ENCODE measurements at places on chromosomes 12 and 14.

- no peak for DNase-seq
Measured at GRCh38 chr12:110179291-110179690, 55.1 kb downstream of the IFT81 start.

- no peak for DNase-seq
Measured at GRCh38 chr12:26868447-26869103, 35.6 kb upstream of the ITPR2 start.

GRCh38 chr12:87323369-87323768 lies 705.8 kb downstream of the C12orf50 start:
- no peak for DNase-seq

- DNase-seq = no peak
Measured at GRCh38 chr14:75246546-75247285, 31.9 kb upstream of the FOS start.

DNA sequence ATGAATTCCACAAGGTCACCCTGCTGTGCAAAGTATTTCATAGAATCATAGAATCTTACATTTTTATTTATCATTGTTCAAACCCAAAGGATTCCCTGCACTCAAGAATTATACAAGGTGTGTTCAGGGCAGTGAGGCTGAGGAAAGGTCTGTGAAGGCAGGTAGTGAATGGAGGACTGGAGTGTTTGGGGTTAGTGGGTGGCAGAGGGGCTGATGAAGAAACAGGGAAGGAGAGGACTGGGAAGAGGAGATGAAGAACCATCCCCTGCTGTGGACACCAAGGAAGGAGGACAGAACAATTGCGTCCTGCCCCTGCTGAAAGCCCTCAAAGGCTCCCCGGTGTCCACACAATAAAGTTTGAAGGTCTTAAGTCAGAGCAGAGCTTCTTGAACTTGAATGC lies 10.8 kb upstream of the BCDIN3D start:
- no peak for DNase-seq

DNA sequence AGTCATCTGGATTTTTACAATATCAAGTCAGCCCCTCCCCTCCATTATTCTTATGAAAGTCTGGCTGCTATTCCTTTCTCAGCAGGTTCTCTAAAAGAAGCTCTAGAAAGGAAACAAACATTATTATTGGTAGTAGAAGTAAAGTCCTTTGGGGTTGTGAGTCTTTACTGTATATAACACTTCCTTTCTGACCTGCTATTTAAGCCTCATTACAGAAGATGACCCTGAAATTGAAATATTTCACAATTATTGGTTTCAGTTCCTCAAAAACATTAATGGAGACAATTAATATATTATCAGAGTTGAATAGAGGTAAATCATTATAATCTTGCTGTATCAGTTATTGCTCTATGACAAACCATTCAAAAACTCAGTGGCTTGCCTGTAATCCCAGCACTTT lies 19.3 kb downstream of the PLEKHA5 start:
- no peak for DNase-seq

GRCh38 chr12:42660117-42660516 lies 70.6 kb upstream of the PRICKLE1 start:
- no peak for DNase-seq

- peak; percentile 94 for DNase-seq
Measured at GRCh38 chr14:99271951-99272631, at the start of gene BCL11B. TSS of gene BCL11B (minus strand) at chr14:99272197. CDS start at chr14:99271218, 979 bp downstream.

DNA sequence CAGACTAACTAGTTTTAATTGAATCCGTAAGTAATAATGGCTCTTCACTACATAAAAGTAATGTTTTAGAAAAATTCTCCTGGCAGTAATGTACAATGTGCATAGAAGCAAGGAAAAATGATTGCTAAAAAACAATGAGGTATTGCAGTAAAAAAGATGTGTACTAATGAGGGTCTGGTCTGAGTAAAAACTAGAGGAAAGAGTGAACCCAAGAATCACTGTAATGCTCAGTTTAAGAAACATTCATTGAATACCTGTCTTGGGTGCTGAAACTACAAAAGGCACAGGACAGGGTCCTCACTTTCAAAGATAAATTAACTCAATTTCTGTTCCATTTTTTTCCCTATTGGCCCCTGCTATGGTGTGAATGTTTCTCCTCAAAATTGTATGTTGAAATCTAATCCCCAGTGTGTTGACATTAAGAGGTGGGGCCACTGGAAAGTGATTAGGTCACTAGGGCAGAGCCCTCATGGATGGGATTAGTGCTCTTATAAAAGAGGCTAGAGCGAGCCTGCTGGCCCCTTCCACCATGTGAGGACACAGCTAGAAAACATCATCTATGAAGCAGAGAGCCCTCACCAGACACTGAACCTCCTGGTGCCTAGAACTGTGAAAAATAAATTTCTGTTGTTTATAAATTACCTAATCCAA lies 51.6 kb downstream of the RPS6KA5 start:
- DNase-seq = no peak

DNA sequence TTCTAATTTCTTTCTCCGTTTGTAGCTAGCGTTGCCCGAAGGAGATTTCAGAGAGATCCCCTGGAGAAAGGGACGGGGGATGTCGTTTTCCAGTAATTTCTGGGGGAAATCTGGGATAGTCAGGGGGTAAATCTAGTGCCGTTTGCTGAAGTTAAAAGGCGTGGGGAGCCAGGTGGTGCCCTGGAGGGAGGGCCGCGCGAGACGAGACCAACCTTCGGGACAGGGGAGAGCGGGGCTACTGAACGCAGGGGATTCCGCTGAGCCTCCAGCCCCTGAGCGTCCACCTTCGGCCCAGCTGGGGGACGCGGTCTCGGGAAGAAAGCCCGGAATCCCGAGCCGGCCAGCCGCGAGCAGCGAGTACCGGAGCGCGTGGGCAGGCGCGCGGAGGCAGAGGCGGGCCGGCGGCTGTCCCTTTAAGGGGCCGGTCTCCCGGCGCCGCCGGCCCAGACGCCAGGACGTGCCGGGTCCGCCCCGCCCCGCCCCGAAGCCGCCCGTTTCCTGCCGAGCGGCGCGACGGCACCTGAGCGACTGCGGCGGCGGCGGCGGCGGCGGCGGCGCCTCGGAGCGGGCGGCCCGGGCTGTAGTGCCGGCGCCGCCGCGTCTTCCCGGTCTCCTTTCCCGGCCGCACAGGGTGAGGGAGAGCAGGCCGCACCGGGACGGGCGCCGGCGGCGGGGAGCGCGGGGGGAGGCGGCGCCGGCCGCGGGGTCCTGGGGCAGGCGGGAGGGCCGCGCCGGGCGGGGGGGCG lies at the start of gene KTN1:
Gene KTN1 (plus strand): TSS at position 484 of the 746 bp plus-strand sequence. CDS start 31,842 bp downstream, outside the sequence.
- peak; percentile 79 for DNase-seq

- DNase-seq = no peak
Measured at GRCh38 chr14:73502017-73502619, 11.4 kb downstream of the RIOX1 start.

GRCh38 chr12:43540470-43540869 lies 11.5 kb downstream of the ADAMTS20 start:
- DNase-seq = no peak

DNA sequence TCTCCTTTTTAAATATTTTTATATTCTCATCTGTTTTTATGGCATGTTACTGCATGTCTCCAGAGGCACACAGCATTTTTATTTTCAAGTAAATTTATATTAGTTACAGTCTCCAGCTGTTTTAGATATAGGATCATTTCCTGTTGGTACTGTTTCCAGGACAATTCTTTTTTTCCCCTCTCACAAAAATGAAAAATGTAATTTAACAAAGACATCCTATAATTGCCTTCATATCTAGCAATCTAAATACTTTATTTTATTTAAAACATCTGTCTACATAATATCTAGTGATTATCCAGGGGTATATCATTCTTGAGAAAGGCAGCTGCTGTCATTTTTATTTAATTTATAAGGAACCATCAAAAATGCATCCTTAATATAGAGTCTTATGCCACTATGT lies 272.4 kb upstream of the NPAS3 start:
- no peak for DNase-seq

DNA sequence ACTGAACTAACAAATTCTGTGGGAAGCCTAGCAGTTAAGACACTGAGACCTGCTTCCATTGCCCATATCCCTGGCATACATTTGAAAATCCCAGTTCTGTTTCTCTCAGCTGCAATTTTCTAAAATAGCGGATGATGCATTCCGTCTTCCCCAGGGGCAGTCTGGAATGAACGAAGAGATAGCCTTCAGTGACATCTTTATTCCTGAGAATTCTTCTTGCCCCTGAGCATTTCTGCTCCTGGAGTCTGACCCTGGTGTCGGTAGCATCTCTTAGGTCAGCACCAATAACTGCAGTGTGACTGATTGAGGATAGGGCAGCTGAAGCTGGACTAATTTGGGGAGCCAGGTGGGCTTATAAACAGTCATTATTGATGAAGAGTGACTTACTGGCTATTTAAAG lies 552.5 kb downstream of the DIO2 start:
- DNase-seq = no peak

GRCh38 chr12:117080661-117081144 lies 18.5 kb downstream of the TESC start:
- no peak for DNase-seq

GRCh38 chr12:100554608-100555077 lies 18.8 kb upstream of the GAS2L3 start:
- peak; percentile 18 for DNase-seq

DNA sequence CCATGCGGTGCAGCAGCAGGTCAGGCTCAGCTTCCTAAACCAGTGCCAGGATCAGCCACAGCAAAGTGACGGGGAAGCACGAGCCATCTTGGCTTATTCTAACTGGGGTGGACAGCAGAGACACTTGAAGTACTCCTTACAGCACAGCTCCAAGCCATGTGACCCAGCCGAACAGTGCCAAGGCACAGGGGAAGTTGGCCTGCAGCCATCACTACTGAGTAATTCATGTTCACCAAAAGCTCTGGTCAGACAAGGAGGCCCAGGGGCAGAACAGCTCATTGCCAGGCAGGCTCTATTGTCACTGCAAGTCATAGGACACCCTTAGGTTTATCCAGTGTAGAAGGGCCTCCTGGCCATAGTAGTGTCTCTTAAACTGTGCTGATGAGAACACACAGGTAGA lies 23.4 kb upstream of the SLC35F4 start:
- DNase-seq = no peak

GRCh38 chr12:103457471-103457870 lies 38.3 kb downstream of the C12orf42 start:
- no peak for DNase-seq

GRCh38 chr14:89214221-89214965 lies 202.6 kb downstream of the FOXN3 start:
- DNase-seq = no peak

DNA sequence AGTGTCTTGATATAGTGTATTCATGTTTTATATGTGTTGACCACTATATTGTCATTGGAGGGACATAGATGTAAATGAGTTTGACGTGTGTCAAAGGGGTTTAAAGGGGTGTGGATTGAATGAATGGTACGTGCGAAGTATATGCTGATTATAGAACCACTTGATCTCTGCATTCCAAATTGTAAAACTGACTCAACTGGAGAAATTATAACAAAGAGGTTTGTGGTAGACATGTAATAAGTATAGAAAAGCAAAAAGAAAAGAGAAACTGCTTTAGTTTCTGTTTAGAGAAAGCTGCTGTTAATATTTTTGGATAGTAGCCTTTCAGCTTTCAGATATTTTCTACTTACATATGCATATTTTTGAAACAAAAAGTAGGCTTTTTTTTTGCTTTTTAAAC lies 8.9 kb upstream of the MYRFL start:
- DNase-seq = no peak

- no peak for DNase-seq
Measured at GRCh38 chr14:21915826-21916225, 242.2 kb upstream of the OR4E1 start.

- DNase-seq = no peak
Measured at GRCh38 chr14:93025055-93025454, 90.7 kb downstream of the ITPK1 start.

DNA sequence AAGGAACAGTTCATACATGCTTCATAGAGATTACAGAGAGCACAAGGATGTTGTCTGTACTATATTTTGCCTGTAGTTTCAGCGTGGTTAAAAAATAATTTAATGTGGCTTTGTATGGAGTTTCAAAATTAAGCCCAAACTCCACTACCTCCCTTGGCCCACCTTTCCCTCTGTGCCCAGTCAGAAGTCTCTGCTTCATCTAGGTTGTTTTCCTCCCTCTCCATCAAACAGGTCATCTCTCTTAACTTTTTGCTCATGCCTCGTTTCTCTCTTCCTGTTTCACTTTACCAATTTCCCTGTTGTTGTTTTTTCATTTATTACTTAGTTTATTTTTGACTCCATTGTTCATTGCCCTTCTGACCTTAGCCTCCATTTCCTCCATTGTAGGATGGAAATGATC lies 94.9 kb upstream of the NEDD1 start:
- no peak for DNase-seq

- no peak for DNase-seq
Measured at GRCh38 chr12:53496752-53497032, 2.6 kb downstream of the MAP3K12 start.

GRCh38 chr14:22597771-22598098 lies 365 bp upstream of the ABHD4 start:
- no peak for DNase-seq

DNA sequence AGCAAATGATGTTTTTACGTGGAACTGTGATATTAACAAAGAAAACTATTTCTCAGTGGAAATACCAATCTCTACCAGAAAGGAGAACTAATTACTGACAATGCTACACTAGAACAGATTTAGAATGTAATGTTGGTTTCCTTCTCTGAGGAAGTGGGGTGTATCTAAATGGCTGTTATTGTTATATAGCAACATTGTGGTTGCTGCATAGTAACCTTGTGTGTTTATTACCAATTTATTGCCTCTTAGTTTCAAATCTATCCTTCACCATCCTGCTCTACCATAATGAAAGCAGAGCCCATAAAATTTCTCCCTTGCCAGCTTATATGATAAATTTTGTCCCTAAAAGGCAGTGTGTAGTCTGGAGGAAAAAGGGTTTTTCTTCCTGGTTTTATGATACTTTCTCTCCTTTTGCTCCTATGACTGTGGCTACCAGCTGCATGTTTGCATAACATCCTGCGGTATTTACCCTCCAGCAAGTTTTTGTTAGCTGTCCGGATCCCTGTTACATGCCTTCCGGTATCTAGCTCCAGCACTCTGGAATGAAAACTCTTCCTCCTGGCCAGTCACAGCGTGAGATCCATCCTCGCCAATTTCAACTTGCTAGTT lies 5.7 kb upstream of the KLRK1 start:
- peak; percentile 74 for DNase-seq

DNA sequence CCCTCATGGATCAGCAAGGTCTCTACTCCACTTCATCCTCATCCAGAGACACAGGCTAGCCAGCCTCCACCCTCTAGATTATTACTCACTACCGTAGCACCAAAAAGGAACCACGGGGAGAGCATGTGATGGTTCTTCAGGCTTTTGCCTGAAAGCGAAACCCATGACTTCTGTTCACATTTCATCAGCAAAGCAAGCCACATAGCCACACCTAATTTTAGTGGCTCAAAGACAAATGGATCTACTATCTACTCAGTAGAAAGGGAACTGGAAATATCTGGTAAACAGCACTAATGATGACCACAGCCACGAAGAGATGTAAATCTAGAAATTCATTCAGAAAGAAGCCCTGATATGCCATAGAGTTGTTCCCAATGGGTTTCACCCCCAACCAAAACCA lies 51.4 kb downstream of the VCPKMT start:
- peak; percentile 85 for DNase-seq

DNA sequence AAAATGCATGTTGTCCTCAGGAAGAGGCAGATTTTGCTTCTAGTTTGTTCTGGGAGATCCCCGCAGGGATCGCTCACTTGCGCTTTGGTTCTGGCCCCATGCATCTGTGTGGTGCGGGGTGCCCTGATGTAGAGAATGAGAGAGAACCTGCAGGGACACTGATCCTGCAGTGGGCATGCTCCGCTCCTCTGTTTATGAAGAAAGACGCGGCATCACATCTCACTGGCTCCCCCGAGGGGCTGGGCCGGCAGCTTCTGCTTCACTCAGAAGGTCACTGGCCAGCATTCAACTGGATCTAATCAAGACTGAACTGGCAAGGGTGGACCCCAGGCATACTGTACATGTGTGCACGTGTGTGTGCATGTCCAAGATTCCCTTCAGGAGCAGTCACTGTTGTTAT lies 164.2 kb downstream of the CALM1 start:
- no peak for DNase-seq
